NCI-H446 (cell line): ENCODE measurements at places on chromosomes 6 and 20.

DNA sequence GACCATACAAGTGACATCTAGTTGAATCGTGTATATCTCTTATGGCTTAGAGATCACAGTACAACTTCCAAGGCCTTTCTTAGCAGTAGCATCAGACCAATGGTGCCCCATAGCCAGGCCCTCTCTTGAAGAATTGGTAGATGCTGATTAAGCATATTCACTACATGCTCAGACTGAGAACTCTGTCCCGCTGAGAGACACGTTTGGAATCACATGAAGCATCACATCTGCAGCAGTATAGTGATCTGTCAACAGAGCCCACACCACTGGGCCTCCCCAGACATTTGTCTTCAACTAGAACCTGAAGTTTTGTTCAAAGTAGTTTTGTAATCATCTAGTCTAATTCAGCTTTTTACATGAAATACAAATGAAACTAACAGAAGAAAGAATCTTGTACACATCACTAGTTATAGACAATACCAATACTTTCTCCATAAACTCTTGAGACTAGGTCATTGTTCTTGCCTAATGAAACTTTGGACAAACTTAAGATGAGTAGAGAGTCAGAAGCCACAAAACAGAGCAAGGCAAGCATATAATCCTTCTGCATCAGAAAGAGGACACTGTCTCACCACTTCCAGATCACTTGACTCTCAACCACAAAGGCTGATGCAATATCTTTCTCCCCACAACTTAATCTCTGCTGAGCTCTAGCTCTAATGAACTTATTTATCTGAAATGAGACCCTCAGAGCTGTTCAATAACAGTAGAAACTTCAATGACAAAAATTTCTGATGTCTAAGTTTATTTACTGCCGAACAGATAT, 182.7 kb downstream of the TBX18 start:
- no peak for DNase-seq

GRCh38 chr6:107699254-107699653, 124.9 kb downstream of the SCML4 start:
- DNase-seq, result no peak

GRCh38 chr20:25325073-25325472, 65.6 kb downstream of the ABHD12 start:
- DNase-seq, result no peak

DNA sequence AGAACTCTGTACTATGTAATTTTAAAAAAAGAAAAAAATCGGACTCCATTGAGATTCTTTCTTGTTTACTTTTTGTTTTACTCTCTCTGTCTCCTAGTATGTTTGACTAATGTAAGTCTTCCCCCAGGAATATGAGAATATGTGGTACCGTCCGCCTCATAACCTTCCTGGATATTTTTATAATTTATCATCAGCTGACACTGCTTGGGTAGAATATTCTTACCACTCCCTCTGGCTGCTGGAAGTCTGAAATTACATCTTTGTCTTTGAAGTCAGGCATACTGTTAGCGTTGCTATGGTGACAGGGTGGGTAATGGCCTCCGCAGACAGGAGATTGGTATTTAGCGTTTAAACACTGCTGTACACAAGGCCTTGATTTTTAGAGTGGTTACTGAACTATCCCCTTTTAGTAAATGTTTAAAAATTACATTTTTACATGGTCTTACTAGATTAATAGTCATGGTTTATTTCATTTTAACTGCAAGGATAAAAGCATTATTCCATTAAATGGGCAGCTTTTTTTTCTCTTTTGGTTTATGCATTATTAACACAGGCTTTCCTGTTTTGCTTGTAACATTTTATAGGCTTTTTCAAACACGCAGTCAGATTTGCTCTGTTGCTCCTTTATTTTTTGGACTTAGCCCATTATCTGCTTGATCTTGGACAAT, 176.4 kb downstream of the ARID1B start:
- no peak for DNase-seq

DNA sequence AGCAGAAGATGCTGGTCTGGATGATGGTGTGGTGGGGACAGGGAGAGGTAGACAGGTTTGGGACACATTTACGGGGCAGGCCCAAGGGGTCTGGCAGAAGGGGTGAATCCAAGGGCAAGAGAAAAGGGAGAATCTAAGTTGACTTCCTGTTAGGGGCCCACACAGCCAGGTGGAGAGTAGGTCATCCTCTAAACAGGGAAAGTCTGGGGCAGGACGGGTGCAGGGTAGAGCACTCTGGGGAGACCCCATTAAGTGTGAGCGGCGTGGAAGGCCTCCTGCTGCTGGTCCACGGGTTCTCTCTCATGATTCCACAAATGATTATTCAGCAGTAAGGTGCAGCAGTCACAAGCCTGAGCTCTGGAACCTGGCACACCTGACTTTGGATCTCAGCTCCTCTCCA, 2.7 kb downstream of the SRXN1 start:
- DNase-seq, result no peak

DNA sequence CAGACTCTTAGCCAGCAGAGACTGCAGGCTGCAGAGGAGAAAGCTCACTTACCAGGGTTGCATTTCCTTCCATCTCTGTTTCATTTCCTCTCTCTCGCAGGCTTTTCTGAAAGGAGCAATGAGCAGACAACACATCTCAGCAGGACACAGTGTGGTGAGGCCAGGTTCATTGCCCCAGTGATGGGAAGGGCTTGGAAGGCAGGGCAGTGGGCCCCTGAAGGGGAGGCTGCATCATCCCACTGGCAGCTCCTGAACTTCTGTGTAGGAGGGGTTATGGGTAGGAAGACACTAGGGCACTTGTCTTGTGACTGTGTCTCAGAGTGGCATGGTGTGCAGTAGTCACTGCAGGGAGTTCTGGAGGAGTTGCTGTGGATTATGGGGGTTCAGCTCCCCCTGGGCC, 246.8 kb downstream of the QKI start:
- no peak for DNase-seq

DNA sequence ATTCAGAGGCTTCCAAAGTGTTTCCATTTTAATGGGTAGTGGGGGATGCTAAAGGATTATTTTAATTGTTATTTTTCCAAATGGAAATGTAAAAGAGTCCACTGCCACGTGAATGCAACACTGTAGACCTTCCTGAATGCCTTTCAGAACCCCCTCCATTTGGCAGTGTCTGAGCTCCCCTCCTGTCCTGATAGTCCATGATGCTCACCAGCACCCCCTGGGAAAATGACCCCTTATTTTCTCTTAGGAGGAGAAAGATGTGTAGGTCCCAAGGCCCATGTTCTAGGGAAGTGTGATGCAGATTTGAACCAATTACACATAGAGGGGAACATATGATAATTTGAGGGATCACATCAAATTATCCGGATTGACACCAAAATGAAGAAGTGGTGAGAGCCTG, 46.8 kb upstream of the SH3BGRL2 start:
- no peak for DNase-seq

GRCh38 chr6:16129623-16130401, 926 bp downstream of the MYLIP start:
- peak; percentile 46 for DNase-seq

DNA sequence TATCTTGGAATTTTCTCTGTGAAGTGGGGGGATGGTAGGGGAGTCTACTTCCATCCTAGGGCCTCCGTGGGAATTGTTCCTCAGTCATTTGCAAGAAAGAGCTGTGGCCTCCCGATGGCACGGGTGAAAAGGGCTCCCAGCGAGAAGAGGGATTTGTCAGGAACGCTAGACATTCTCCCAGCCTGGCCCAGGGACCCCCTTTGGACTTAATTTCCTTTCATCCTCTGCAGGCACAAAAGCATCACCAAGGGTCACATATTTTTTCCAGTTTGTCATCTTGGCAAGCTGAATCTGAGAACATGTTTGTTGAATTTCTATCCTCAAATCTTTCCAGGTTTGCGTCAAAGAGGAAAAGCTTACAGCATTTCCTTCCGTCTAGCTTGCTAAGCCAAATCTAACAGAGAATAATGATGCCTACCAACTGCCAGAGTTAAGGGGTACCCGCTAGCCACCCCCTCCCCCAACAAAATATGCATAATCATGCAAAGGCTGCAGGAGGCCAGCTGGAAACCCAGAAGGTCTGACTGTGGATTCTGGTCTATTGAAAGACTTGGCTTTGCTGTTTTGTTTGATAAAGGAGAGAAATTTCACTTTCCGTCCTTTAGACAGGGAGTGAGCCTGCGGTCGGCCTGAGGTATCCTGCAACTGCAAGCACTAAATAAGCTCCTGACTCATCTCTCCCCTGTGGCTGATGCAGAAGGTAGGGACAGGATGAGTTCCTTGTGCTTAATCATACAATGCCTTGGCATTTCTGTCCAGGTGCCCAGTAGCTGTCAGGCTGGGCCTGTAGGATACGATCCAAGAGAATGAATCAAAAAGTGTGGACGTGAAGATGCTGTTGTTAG, 23.1 kb downstream of the PSMG4 start:
- DNase-seq, result no peak

DNA sequence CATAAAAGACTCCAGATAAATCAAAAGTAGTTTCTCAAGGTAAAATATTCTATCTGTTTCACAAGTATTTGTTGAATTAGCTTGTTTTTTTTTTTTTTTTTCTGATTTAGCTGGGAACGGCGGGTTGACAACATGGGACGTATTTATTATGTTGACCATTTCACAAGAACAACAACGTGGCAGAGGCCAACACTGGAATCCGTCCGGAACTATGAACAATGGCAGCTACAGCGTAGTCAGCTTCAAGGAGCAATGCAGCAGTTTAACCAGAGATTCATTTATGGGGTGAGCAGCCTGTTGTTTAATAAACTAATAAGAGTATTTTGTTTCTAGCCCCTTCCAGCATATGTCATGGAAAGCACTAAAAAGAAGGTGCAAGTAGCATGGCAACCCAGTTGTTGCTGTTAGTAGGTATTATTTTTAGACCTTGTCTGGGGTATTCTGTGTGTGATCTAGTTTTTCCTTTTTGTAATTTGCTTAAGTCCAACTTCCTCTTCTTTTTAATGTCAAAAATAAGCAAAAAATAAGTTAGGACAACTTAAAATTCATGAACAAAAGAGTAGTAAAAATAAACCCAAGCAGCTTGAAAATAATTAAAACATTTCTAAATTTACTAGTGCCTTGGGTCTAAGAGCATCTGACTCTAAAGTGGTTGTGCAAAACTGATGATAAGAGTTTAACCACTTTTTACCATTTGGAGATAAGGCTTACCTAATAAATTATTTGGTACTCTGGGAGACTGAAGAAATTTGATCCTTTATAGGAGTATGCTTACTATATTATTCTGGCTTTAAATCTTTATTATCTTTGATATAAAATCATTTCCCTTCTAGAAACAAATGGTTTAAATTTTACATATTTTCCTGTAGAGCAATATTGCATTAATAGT, 70.8 kb upstream of the DYNLRB1 start:
- DNase-seq, result no peak

DNA sequence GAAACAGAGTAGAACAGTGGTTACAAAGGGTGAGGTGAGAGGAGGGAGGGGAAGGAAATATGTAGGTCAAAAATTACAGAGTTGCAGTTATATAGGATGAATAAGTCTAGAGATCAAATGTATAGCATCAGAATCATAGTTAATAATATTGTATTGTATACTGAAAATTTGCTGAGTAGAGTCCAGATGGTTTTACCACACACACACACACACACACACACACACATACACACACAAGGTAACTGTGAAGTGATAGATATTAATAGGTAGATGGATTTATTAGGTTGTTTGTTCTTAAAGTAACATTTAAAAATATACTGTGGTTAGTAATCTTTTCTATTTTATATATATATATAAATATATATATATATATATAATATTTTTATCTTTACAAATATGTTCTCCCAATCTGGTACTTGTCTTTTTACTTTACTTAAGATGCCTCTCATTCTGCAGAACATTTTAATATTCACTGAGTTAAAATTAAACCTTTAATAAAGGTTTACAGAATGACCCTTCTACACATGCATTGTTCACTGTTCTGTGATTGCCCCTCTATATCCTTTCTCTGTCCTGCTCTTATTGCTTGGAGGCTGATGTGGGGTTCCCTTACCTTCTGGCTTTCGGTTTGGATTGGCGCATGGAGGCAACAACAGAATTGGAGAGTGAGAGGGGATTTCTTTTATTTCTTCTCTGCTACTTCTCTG, 408 bp downstream of the PTCHD4 start:
- DNase-seq, result no peak

DNA sequence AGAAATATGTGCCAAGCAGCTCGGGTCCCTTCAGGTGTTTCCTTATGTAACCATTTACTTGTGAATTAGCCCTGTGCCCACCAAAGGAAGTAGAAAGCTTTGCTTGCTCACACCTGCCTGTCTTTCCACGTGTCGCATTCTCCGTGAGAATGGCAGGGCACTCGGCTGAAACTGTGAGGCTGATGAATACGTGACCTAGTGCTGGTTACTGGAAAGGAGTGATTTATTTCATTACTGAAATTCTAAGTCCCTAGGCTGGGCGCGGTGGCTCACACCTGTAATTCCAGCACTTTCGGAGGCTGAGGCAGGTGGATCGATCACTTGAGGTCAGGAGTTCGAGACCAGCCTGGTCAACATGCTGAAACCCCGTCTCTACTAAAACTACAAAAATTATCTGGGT, 45.9 kb upstream of the TULP1 start:
- no peak for DNase-seq

DNA sequence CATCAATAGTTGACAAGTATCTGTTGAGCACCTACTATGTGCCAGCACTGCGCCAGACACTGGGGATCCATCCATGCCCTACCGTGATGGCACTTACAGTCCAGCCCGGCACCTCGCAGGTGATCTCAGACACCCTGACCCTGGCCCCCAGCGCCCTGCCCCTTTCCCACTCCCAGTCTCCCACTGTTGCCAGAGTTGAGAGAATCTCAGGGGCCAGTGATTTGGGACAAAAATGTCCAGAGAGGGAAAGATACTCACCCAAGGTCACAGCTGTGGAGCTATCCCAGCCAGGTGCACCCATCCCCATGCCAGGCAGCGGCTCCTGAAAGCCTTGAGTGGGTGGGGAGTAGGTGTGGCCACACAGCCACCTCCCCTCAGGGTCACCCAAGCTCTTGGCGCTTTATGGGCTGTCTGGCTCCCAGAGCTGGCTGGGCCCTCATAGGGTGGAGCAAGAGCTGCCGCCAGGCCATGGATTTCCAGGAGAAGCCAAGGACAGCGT, 3.3 kb downstream of the PI16 start:
- DNase-seq, result no peak

DNA sequence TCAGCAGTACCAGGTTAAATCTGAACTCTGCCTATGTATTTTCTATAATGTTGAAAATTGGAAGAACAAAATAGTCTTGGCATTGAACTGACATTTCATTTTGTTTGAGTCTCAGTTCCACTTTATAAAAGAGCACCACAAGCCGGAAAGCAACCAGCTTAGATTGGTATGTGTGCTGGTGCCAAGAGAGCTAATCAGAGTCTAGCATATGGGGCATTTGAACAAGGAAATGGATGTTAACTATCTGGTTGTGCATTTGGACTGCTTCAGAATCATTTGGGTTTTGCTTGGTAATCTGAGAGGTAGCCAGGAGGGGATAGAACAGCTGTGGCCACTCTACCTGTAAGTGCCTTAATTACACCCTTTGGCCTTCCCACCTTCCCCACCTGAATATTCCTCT, 184.8 kb downstream of the GRIK2 start:
- no peak for DNase-seq

DNA sequence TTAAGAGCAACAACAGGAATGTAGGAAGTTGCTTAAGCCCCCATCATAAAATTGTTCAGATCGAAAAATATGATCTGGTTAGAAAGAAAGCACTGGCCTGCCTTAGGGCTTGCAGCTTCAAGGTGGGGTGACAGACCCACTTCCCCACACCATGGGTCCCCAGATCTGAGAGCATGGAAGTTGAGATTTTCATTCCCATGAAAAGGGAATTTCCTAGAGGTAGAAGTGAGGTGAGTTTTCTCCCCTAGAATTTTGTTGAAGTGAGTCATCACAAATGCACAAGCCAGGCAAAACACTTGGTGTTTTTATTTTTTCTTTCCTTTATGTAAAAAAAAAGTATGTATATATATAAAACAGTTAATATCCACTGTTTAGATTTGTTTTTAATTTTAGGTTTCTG, 213.6 kb upstream of the SUPT3H start:
- no peak for DNase-seq
